ENCODE measurements at places on chromosomes 4 and X.
A peak's percentile ranks its signal among the peaks of the same experiment; 100 is the strongest.

- no peak for DNase-seq
Measured at GRCh38 chrX:15946783-15947580, 92.4 kb upstream of the AP1S2 start.

- peak; percentile 3 for DNase-seq
Measured at GRCh38 chr4:76087007-76087769, 12.7 kb downstream of the ART3 start.

DNA sequence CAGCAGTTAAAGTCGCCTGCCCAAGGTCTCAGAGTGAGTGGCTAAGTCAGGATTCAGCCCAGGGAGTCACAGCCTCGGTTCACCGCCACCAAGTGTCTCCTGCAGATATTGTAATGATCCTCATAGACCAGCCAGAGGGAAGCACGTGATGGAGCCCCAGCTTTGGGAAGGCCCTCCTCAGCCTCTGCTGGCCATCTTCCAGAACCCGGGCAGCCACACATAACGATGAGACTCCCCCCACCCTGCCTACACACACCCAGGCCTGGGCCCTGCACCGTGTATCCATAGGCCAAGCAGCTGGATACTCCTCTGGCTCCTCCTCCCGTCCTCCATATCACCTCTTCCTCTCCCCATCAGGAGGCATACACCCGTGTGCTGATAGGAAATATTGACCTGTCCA, 19.6 kb upstream of the SASH3 start:
- DNase-seq, result no peak

GRCh38 chr4:162586266-162586665, 422.5 kb upstream of the FSTL5 start:
- no peak for DNase-seq

DNA sequence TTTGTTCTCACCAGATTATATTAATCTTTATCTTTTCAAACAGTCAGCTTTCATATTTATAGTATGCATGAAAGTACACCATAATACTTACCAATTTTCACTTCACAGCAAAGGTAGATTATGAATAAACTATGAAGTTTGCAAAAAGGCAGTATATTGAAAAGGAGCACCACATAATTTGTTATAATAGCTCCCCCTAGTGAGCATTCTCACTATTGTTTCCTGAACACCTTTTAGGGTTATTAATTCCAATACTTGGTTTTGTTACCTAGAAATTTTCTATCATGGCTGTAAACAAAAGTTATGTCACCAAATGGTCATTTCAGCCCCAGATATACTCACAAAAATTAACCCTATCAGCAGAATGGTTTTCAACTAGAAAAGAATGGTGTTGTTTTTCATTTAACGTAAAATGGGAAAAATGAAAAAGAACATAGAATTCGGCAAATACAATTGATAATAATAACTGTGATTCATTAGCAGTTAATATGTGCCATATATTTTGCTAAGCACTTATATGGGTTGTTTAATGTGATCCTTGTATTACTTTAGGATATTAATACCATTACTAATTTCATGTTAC, 30.2 kb upstream of the NKX6-1 start:
- no peak for DNase-seq

DNA sequence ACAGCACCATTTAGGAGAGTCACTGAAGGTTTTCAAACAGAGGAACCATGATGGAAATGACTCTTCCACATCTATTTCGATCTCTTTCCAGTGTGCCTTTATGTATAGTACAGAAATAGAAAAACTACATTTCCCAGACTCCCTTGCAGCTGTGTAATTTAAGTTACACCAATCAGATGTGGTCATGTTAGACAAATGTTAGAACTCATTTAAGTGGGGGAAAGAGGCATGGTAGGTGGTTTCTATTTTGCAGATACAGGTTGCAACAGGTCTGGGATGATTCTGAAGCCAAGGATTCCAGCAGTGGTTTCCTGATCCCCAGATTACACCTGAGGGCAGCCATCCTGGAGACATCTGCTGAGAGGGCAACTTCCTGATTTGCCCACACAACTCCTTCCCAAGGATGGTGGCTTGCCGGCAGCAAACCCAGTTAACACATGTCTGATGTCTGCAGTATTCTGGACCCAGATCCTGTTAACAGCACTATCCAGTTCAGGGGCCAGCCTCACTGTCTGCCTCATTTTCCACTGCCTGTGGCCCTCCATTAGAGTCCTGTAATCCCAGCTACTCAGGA, 38.7 kb upstream of the PDK3 start:
- no peak for DNase-seq

DNA sequence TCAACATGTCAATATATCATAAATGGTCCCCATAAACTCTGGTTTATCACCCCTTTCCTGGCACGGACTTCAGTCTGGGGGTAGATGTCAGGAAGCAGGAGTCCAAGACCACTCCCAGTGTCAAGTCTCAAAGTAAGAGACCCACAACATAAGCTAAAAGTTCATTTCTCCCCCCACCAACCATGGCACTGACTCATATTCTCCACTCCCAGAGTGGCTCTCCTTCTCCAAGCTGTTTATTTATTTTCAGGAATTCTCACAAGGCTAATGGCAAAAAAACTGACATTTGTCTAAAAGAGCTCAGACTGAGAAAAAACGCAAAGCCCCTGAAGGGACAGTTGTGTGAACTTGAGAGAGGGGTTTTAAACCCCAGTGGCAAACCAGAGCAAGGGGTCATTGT, 217.0 kb downstream of the RAB28 start:
- DNase-seq, result no peak

DNA sequence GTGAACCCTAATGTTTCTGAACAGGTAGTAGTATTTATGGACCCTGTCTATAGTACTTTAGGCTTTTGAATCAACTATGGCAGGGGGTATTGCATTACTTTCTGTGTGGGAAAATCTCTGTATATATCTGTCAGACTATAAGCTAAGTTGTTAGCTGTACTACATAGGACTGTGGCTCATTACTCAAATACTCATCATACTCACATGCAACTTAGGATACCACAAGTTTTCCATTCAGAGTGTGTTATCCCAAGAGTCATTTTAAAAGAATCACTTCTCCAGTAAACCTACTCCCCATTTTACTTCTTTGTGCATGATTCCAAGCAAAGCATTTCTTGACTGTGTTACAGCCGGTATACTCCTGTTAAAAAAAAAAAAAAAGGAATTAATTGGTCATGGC, 95.6 kb downstream of the PHOX2B start:
- no peak for DNase-seq

GRCh38 chr4:67080046-67080557, 465.2 kb downstream of the CENPC start:
- no peak for DNase-seq

DNA sequence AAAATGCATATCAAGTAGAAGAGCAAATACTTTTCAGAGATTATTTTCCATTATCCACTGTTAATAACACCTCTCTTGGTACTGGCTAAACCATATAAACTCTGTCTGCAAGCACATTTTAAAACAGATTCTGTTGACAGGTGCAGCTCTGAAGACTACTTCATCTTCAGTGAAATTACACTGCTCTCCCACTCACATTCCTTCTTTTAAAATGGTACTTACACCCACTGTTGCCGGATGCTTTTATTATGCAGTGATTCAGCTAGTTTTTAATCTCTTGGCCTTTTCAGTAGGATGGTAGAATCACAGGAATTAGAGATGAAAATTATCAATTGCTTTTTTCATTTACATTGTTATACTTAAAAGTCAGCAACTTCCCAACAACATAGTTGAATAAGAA, 381.6 kb downstream of the GASK1B start:
- no peak for DNase-seq

GRCh38 chr4:2786794-2787229, 6.1 kb upstream of the SH3BP2 start:
- DNase-seq, result no peak

DNA sequence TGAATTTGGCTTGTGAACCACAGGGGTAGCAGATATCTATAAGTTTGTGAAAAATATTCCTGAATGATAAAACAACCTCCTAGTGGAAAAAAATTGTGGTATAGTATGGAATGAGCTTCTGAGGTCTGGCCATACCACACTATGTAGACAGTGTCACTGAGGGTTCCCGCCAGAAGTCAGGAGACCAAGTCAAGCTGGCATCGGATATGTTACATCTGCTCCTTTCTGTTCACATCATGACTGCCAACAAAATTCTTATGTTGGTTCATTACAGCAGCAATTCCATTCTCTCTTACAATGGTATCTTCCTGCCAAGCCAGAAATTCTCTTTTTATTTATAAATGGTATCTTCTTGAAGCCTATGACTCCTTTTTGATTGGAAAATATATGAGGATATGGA, 273.0 kb downstream of the PPP3CA start:
- no peak for DNase-seq

GRCh38 chr4:1218634-1219565, 30.0 kb downstream of the CTBP1 start:
- no peak for DNase-seq

GRCh38 chrX:13126775-13127174, 82.4 kb upstream of the FAM9C start:
- no peak for DNase-seq

DNA sequence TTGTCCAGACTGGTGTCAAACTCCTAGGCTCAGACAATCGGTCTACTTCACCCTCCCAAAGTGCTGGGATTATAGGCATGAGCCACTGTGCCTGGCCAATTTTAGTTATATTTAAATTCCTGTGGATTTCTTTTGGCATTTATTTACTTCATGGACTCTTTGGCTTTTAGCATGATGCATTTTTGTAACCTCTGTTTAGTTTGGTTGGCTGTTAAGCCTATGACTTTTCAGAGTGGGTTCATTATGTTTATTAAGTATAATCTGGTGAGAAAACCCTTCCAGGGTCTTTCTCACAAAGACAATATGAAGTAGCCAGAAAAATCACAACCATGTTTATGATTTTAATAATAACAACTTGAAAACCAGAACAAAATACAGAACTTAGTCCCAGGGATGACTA, 49.4 kb downstream of the USP38 start:
- no peak for DNase-seq

DNA sequence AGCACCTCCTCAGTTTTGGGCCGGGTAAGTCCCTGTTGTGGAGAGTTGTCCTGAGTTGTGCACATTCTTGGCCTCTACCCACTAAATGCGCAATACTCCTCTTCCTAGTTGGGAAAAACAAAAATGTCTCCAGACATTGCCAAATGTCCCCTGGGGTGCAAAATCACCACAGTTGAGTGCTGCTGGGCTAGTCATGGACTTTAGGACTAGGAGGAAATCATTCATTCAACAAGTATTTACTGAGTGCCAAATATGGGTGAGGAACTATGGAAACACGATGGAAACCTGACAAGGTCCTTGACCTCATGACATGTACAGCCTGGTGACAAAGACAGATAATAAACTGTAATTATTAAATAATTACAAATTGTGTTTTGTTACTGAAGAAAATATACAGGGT, 71.6 kb downstream of the STX18 start:
- DNase-seq, result no peak

- DNase-seq, result no peak
Measured at GRCh38 chrX:101956556-101956955, 24.7 kb upstream of the ZMAT1 start.

- no peak for DNase-seq
Measured at GRCh38 chr4:7089213-7089986, 21.5 kb upstream of the GRPEL1 start.

DNA sequence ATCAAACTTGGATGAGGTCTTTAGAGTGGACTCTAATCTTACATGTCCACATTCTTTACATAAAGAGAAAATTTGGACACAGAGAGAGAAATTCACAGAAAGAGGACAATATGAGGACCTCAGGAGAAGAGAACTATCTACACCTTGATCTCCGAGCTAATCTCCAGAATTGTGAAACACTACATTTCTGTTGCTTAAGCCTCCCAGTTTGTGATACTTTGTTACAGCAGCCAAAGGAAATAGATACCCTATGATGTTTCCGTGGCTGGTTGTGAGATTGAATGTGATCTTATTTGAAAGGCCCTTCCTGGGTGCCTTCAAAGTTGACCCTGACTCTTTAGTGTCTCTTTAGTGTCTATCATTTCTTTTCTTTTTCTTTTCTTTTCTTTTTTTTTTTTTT, 326.1 kb upstream of the CLNK start:
- DNase-seq, result no peak

DNA sequence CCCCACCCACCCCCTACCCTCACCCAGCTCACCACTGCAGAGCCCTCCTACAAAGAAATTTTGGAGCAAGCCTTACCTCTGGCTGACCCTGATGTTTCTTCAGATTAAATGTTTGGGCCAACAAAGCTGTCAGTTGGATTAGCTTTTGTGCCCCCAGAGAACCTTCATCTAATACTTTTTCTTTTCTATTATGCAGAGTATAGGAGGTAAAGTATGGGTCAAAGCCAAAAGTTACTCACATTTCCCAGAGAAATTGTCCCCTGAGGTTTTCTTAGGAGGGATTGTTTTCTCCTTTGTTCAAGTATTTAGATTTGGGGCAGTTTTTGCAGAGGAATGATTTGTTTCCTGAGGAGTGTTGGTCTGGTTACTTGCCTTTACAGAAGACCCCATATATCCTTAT, 69.5 kb downstream of the AASDH start:
- no peak for DNase-seq

- no peak for DNase-seq
Measured at GRCh38 chr4:1339489-1339888, 7.5 kb upstream of the UVSSA start.

GRCh38 chrX:145923376-145923775, 105.7 kb downstream of the SLITRK2 start:
- no peak for DNase-seq

DNA sequence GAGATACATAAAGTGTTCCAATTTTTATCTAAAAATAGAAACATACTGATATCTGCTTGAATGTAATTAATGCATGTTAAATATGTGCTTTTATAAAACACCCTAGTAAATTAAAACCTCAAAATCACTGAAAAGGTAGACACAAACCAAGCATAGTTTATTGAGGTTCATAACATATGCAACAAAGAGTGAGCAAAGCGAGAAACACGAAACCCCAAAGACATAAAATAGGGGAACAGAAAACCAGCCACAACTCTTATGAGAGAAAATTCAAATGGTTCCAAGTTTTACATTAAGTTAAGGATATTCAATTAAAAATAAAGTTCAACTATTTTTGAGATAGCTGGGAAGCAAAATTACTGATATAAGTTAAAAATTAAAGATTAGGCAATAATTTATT, 336.4 kb upstream of the AGA start:
- no peak for DNase-seq

DNA sequence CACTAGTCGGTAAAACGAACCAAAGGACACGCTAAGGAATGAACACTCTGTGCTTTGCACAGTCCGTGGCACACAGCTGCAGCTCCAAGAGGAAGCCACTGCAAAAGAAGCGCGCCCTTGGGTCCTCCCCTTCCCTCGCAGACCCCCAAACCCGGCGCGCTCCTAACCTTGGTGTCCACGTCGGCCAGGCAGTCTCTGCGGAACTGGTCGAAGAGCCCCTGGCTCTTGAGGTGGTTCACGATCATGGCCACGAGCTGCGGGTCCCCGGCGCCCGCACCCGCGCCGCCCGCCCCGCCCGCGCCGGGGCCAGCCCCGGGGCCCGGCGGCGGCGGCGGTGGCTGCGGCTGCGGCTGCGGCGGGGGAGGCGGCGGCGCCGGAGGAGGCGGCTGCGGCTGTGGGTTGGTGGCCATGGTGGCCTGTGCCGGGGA, 333 bp downstream of the BOD1L1 start:
- peak; percentile 16 for DNase-seq

GRCh38 chrX:23844502-23845138, 61.6 kb downstream of the SAT1 start:
- DNase-seq, result no peak

Measured in stimulated activated CD4-positive, alpha-beta T cell treated with anti-CD3 and anti-CD28 coated beads, Interleukin-12 subunit alpha, Interleukin-12 subunit beta, amount 100 ng/mL, for 48 hours (primary cell).